ENCODE measurements at places on chromosomes 16 and 17. TPM values are rescaled to one million over a fixed set of nuclear protein-coding genes. Genes with fewer than 3 reads are reported as not detected.

- no peak for DNase-seq
Measured at GRCh38 chr16:50570808-50571598, 22.8 kb downstream of the NKD1 start.

DNA sequence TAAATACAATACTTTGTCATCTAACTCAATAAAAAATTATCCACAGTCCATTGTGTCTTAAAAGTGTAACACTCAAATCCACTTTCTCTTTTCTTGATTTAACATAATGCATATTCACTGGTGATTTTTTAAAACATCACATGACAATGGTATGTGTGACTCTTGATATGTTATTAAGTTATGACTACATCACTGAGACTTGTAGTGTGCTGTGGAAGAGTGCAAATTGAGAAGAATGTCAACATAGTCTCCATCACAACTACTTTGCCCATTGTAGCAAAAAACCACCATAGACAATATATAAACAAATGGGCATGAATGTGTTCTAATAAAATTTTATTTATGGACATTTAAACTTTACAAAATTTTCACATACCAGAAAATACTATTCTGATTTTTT, 380.7 kb upstream of the PMFBP1 start:
- no peak for DNase-seq

GRCh38 chr17:50382931-50383330, 9.9 kb downstream of the EME1 start:
- DNase-seq, result no peak

- DNase-seq, result peak; percentile 85
Measured at GRCh38 chr17:79810130-79811010, 13.5 kb upstream of the CBX8 start.

DNA sequence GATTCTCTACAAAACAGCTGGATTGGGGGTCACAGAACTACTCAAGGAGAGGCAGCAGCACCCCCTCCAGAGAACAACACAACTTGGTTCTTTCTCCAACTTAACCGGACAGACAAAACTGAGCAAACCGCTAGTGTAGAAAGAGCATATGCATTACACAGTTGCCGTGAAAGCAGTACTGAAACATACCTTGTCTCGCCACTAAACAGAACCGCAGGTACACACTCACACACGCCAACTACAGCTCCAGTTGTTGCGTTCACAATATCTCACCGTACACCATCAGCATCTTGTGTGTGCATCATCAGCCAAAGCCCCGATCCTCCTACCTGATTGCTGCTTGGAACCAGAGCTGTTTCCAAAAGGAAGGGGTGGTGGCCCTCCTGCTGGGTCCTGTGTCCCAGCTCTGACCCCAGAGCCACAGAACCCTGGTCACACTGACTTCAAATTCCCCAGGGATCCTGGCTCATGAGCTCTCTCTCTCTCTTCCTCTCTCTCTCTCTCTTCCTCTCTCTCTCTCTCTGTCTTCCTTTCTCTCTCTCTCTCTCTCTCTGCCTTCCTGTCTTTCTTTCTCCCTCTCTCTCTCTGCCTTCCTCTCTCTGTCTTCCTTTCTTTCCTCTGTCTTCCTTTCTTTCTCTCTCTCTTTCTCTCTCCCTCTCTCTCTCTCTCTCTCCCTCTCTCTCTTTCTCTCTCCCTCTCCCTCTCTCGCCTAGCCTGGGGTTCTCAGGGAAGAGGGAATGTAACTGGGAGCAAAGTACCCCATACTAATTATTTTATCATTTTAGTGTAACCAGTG, 8.4 kb downstream of the PIMREG start:
- no peak for DNase-seq

DNA sequence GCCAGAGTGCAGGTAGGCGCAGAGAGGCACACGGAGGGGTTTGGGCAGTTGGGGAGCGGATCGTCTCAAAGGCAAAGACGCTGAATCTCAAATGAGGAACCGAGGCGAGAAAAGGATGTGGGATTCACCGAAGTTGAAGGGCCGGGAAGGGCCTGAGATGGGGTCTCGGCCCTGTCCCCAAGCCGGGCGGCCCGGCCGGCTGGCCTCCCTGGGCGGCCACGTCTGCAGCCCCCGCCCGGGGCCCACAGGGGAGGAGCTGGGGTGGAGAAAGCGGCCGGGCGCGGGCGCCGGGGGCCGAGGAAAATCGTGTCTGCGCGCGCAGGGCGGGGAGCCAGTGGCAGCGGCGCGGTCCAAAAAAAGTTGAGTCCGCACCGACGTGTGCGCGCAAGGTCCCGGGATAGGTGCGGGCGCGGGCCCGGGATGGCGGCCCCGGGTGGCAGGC, 458 bp downstream of the SLC12A4 start:
- DNase-seq, result peak; percentile 44

DNA sequence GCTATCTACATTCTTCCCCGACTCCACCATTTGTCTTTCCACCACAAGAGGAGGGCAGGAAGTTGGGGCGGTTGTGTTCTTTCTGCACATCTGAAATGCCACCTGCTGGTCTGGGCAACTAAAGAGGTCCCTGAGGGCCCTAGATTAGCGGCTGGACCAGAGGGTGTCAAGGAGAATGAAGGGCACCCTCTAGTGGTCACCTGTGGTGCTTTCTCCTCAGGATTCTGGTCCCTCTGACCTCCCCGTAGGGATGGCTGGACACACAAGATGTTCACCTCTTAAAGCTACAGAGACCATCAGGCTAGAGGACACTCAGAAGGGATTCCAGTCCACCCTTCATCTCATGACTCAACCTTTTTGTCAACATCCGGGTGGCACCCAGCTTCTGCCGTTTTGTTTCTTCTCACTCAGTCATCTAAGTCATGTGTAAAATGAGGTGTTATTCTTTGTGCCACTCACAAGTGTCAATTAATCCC, 2.9 kb upstream of the SCIMP start:
- DNase-seq, result peak; percentile 72

DNA sequence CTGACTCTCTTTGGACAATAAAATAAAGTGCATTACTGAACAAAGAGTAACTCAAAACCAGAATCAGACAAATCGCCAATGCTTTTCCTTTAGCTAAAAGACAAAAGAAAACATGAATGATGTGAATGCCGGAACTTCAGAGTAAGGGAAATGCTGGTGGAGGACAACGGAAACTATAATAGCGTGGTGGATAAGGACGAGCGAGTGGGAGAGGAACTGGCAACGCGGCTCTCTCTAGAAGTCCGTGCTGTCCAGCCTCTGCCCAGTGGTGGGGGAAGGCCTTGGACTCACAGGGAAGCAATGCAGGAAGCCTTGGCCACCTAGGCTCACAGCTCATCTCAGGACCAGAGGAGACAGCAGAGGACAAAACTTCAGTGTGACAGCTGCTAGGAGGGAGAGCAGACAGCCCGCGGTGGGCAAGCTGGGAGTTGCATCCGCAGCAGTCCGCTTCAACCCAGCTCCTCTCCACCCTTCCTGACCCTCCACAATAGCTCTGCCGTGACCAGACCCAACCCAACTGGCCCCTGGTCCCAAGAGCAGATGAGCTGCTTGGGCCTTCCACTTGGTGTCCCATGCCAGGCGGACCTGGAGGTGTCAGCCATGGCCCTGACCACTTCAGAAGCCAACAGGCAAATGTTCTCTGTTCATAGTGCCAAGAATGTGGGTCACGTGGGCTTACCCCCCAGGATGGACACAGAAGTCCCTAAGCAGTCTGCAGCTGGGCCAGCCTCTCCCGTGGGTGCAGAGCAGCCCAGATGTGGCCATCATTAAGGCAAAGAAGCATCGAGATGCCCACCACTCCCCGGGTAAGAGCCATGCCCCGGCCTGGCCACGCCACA, 5.3 kb upstream of the FAAP100 start:
- no peak for DNase-seq

GRCh38 chr16:77711179-77711578, 11.1 kb upstream of the NUDT7 start:
- DNase-seq, result no peak

GRCh38 chr16:81778861-81779535, at the start of gene PLCG2:
TSS of gene PLCG2 (plus strand) at chr16:81779291. CDS start at chr16:81785990, 6,699 bp downstream.
- DNase-seq, result peak; percentile 87

- no peak for DNase-seq
Measured at GRCh38 chr16:25563700-25564099, 128.1 kb upstream of the HS3ST4 start.

DNA sequence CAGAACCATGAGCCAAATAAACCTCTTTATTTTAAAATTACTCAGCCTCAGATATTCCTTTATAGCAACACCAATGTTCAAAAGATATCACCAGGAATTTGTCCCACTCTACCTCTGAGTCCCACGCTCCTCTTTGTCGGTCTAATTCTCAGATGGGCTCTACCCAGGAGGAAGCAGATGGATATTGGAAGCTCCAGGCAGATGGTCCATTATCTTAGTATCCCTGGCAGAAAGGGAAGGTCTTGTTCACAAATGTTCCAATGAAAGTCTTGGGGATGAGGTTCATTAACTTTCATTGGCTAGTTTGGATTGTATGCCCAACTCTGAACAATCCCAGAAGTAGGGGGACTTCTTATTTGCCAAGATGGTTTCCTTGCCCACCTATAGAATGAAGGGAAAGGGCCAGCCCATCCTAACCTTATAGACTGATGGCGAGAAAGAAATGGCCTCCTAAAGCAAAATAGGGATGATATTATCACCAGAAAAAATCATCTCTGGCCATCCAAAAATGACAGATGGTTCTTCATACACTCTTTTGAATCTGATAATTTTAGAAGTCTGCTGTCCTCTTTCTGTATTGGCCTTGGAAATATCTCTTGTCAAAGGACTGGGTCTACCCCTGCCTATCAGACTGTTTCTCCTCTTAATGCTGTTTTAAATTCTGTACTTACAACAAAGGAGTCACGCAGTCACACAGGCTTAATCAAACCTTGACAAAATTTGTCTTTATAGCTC, 21.3 kb upstream of the ELAC2 start:
- no peak for DNase-seq

GRCh38 chr16:27464626-27465482, 62.9 kb downstream of the IL21R start:
- DNase-seq, result no peak

DNA sequence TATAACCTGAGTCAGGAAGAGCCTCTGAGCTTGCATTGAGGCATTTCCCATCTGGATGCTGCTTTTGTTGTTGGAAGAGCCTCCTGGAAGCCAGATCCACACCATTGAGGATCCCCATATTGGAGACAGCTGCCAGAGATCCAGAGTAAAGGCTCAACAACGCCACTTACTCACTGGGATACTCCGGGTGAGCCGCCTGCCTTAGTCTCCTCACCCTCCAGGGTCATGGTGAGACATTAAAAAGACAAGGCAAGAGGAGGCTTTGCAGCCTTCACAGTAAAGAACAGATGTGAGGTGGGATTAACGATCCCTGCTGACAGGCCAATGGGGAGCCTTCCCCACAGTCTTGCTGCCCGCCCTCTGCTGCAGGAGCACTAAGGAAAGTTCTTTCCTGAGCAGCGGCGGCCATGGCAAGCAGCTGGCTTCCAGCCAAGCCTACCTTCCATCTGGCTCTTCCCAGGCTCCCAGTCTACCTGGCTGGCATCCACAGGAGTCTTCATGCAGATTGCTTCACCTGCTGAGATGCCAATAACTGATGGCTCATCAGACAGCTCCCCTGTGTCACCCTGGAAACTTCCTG, 198.5 kb downstream of the CYLD start:
- DNase-seq, result no peak

DNA sequence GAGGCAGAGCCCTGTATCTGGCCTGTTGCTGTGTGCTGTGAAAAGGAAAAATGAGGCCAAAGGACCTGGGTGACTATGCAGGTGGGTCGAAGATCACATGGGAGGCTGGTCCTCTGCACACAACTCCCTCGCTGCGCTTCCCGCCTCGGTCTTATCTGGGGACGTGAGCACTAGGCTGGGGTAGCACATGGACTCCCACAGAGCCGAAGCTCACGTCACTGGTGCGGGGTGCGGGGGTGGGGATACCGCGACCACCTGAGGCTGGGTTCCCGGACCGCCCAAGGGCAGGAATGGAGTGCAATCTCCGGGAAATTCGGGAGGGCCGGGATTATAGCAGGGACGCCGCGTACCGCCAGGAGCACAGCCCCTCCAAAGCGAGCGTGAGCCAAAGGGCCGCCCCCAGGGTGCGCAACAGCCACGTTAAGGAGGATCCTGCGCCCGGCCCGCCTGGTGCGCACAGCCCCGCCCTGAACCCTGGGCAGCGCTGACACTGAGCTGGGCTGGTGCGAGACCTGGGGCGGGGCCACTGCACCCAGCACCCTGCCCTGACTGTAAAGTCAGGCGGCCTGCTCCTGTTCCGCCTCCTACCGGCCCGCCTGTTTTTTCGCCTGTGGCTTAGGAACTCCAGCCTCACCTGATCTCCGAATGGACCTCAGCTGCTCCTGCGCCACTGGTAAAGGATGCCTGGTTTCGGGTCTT, 4.8 kb downstream of the MT1A start:
- peak; percentile 89 for DNase-seq

GRCh38 chr16:49788986-49789385, 66.9 kb downstream of the ZNF423 start:
- DNase-seq, result no peak

DNA sequence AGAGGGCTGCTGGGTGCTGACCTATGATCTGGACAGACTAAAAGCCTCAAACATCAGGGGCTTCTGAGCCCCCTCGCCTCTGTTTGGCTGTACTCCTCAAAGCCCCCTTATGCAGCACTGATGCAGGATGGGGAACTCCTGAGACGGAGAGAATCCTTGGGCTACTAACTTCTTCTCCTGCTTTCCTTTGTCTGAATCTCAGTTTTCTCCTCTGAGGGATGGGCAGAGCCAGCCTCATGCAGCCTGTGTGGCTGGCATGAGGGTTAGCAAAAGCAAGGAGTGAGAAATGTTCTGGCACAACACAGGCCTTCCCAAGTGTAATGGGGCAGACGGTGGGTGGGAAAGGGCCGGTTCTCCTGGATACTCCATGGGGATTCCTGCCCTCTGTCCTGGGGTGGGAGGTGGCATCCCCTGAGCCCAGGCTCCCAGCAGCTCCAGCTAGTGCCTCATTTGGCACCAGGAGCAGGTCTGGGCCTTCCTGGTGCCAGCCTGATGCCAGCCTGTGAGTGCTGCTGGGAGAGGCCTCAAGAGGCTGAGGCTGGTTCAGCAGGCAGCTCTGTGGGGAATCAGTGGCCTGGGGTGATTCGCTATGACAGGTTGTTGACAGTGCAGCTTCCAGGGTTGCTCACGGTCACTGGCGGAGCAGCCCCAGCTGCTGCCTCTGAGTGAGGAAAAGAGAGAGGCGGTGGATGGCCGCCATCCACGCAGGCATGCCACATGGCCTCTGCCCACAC, 4.0 kb upstream of the BRD7 start:
- DNase-seq, result peak; percentile 22

- no peak for DNase-seq
Measured at GRCh38 chr17:80692931-80693467, 148.4 kb downstream of the RPTOR start.

- no peak for DNase-seq
Measured at GRCh38 chr16:63461248-63461841, 1425.1 kb upstream of the CDH8 start.

- no peak for DNase-seq
Measured at GRCh38 chr17:46173153-46173552, 20.1 kb downstream of the KANSL1 start.

CCL17 gene
- not detected for total RNA-seq

DOK4 gene
- 312 TPM for total RNA-seq

HIGD1B gene
- not detected for total RNA-seq

KRT12 gene
- not detected for total RNA-seq

LGALS9 gene
- 463 TPM for total RNA-seq

MYOCD gene
- total RNA-seq, result 50.0 TPM

SRCIN1 gene
- total RNA-seq, result 8.8 TPM

KRTAP4-5 gene
- not detected for total RNA-seq
